NAMALWA (cell line): ENCODE measurements at places on chromosomes 3 and 15.

- DNase-seq, result no peak
Measured at GRCh38 chr15:71352125-71352524, 236.9 kb downstream of the THSD4 start.

DNA sequence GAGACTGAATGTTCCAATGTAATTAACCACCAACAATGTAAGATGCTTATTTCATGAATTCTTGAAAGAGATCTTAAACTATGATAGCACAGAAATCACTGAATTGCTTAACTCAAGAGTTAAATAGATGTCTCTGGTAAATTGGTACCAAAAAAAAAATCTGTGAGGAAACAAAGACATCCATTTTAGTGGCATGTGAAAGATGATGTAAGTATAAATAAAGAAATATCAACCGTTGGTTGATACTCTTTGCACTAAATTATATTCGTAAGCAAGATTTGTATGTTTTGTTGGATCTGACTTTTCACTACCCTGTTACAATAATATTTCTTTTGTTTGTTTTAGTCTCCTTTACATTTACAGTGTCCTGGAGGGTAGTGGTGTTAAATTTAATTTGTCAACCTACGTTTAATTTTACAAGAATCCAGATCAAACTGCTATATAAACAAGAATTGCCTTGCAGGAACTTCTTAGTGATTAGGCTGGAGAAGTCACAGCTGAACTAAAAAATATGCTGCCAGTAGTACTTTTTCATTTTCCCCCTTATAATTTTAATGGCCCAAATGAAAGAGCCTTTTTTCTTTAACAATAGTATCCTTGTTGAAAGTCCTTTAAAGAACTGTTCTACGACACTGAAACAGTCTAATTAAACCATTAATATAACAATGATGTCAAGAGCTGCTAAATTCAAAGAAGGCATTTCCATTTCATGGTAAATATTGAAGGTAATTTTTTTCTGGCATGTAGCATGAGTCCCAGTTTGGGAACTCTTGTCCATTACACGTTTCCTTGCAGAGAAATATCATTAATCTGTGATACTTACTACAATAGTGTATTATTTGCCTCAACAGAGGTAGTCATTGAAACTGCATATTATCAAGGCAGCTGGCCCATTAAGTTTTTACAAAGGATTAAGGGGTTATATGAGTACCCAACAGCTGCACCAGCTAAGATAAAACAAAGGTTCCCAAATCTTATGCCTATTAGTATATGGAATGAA lies 109.6 kb upstream of the PHLDB2 start:
- no peak for DNase-seq

- DNase-seq, result no peak
Measured at GRCh38 chr15:52427804-52428203, 100.9 kb downstream of the MYO5A start.

DNA sequence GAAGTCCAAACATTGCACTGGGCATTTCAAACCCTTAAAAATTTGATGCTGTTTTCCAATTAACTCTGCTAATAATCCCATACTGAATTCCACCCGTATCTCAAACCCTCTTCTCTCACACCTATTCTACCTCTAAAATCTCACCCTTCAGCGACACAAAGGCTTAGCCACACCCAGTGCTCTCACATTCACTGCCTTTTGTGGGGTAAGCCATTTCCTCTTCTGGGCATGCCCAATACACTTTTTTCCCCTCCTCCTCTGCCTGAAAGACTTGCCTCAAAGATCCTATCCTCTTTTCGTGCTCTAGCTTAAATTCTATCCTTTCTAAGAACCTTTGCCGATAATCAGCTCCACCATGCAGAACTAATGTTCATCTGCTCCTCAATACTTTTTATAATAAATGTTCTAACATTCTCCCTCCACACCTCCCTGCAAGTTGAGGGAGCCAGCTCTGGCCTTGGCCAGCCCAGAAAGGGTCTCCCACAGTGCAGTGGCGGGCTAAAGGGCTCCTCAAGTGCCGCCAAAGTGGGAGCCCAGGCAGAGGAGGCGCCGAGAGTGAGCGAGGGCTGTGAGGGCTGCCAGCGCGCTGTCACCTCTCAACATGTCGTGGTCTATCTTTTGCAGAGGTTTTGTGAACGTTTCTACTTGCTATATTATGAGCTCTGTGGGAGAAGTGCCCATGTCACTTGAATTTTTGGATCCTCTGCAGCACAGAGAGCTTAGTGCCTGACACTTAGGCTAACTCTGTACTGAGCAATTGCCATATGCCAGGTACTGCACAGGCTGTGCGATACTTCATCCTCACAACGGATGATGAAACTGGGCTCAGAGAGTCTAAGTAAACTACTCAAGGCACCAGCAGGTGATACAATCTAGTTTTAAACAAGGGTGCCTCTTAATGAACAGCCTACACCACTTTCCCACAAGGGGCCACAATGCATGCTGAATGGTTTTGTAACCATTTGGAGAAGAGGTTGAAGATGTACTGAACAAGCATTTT lies 53.6 kb upstream of the BCL6 start:
- DNase-seq, result no peak

GRCh38 chr3:119211193-119211592 lies 29.5 kb downstream of the B4GALT4 start:
- no peak for DNase-seq

GRCh38 chr3:130907966-130908365 lies 14.1 kb downstream of the ATP2C1 start:
- DNase-seq, result no peak

GRCh38 chr3:30944124-30944523 lies 49.7 kb upstream of the GADL1 start:
- no peak for DNase-seq

DNA sequence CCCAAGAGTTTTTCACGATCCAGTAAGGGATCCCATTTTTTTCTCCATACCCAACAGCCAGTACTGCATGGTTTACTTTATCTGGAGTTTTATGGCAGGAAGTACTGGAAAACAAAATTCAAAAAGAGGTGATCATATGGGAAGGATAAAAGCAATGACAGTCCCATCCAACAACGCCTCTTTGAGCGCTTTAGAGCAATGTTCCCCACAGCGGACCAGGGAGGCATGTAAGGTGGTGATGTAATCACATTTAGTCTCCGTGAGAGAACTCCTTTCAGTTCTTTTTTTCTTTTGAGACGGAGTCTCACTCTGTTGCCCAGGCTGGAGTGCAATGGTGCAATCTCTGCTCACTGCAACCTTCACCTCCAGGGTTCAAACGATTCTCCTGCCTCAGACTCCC lies 21.8 kb downstream of the CTSH start:
- no peak for DNase-seq

GRCh38 chr3:71207632-71208031 lies 375.9 kb downstream of the FOXP1 start:
- no peak for DNase-seq

GRCh38 chr3:111882799-111883198 lies 23.7 kb downstream of the PHLDB2 start:
- no peak for DNase-seq

DNA sequence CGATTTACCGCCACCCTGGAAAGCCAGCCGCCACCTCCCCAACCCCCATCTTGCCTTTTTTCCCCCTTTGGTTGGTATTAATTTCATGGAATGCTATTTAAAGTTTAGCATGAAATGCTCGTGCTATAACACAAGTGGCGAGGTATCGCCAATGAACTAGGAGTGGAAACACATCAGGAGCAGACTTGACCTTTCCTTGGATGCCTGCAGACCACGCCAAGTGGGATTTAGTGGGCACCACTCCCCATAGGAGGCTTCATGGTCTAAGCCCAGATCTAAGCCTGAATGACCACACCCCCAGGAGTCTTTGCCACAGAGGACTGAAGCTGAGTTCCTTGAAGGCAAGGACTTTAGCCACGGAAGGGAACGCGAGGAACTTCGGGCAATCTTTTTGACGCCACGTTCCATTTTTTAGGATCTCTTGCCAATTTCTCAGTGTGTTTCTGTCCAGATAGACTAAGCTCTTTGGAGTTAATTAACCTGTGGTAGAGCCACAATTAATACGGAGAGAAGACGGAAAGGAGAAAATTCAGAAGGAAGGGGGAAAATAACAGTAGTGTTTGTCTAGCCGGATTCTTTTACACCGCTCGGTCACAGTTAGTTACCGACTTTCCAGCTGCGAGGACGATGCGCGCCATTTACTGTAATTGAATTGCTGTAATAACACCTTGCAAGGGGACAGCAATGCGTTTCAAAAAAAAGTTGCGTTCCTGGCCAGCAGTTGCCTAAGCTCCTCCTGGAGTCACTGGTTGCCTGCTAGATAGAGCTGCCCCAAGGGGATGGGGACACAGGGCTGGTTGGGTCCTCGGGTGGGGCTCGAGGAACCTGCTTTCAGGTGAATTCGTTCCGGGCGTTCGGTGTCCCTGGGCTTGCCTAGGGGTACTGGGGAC lies 37.1 kb downstream of the NR2F2 start:
- no peak for DNase-seq

- no peak for DNase-seq
Measured at GRCh38 chr3:140509534-140509933, 168.3 kb upstream of the TRIM42 start.

DNA sequence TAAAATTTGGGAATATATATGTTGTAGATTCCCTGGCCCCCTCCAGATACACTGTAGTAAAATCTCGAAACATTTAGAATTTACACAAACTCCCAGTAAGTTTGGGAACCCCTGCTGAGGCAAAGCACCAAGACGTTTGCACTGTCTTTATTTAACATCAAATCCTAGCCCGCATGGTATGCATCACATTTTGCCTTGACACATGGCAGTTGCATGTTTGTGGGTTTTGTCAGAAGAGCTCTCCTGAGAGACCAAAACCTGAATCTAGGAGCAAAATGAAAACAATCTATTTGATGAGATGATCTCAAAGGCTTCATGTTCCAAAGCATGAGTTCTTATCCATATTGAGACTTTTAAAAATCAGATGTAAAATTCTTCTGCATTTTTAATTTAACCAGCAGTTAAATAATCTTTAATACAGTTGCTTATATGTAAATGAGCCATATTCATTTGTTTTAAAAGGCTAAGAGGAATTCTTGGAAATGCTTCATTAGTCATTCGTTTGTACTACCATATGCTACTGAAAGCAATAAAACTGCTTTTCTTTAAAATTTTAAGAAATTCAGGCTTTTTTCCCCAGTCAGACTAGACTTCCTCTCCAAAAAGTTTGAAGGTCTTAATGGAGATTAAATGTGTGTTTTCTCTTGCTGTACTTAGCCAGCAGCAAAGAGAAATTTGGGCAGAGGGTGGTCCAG lies 105.2 kb upstream of the BOC start:
- DNase-seq, result no peak

GRCh38 chr3:74862476-74862875 lies 248.0 kb upstream of the CNTN3 start:
- no peak for DNase-seq

DNA sequence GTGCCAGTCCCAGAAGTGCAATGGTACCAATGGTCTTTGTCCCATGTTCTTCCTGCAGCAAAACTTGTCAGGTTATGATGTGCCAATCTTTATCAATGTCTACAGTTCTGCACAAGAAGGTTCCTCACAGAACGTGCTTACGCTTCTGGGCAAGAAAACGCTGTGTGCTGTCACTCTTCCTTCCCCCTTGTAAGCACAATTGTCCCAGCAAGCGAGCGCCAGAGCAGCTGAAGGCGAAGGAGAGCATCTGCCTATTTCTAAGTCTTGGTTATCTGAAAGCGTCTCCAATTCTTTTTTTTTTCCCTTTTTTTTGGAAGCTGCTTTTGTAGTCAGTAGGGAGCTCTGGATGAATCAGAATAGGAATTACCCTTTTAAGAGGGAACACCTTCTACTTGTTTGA lies 514.4 kb downstream of the FGF12 start:
- no peak for DNase-seq

- DNase-seq, result no peak
Measured at GRCh38 chr3:172476347-172476746, 28.1 kb upstream of the GHSR start.

DNA sequence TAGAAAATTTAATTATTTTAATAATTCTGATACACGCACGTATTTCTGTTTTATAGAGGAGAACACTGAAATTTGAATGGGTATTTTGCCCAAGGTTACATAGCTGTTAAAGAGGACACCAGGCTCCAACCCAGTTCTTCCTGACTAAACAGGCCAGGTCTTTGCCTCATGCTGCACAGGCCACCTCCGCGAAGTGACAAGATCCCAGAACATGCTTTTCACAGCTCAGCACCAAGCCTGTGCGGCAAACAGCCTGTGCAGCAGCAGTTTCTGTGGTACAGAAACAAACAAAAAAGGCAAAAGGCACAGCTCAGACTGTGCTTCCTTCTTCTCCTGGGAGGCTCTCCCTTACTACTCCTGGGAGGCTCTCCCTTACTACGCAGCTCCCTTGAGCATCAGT lies 6.5 kb downstream of the FOXL2 start:
- DNase-seq, result no peak

GRCh38 chr15:51004103-51004551 lies 90.6 kb downstream of the TNFAIP8L3 start:
- DNase-seq, result no peak

DNA sequence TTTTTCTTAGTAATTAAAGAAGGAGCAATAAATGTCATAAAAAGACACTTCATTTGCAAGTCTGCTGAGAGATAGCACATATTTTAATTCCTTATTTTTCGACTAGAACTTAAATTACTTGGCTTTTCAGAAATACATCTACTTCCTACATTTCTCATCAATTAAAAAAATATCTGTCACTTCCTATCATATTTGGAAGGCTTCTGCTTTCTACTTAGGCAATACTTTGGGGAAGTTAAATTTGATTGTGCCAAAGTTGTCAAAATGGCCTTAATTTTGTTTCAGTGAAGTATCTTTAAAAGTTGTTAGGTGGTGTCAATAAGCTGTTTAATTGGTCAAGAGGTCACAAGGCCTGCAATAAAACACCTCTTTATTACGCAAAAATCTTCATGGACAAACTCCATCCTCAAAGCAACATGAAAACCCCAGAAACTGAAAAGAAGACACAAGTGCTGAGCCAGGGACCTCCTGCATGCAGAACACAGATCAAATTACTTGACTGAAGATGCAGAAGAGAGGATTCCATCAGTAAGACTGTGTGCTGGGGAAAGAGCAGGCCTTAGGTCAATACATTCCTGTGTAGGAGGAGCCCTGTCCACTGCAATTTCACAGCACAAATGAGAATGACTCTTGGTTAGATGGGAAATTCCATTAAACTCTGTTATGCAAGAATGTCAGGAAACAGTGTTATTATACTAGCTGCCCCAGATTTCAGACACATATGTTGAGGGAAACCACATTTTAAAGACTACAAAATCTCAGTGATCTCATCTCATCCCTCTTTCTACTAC lies 48.0 kb upstream of the FSTL1 start:
- DNase-seq, result no peak

DNA sequence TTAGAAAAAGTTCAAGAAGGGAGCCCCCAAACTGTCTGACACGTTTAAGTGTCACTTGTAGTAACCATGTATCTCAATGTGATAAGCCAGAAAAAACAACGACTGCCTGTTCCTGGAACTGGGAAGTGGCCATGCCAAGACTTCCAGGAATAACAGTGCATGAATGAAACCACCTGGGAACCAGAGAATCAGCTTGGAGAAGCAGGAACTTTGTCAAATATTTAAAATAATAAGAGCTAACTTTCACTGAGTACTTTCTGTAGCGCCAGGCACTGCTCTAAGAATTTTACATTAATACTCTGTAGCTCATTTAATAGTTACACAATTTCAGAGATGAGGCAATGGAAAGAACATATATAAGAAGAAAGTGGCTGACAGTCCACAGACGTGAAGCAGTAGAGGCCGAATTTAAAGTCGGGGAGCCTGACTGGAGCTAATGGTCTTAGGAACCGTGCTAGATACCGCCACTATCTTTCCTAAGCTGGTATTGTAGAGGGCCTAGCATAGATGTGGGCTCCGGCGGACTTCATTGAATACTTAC lies 876 bp downstream of the PLSCR1 start:
- peak; percentile 30 for DNase-seq
